ENCODE measurements at places on chromosomes 1 and 21. TPM values are rescaled to one million over a fixed set of nuclear protein-coding genes. Genes with fewer than 3 reads are reported as not detected.

Gene S1PR1
- total RNA-seq, result 0.22 TPM

Gene BRDT
- not detected for total RNA-seq

Gene NDUFS2
- total RNA-seq, result 81.3 TPM

Gene GRHL3
- 0.79 TPM for total RNA-seq
